ENCODE measurements at places on chromosomes 2 and 18. TPM values are rescaled to one million over a fixed set of nuclear protein-coding genes. Genes with fewer than 3 reads are reported as not detected.

- no peak for DNase-seq
Measured at GRCh38 chr2:160141419-160141818, 58.7 kb downstream of the ITGB6 start.

DNA sequence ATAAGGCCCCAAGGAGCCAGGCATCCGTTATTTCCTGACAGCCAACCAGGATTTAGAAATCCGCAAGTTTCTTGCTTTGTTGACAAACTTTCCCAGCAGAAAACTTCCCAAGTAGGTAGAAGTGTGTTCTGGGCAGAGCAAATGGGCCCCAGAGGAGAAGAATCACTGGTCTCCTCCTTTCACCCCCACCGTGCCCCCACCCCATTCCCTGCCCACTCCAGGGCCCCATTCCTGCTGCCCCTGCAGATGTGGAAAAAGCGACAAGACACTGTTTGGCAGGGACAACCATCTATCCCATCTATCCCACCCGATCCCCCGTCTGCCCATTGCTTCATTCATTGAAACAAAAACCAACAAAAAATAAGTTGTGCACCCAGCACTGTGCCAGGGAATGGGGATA lies 10.2 kb upstream of the FAHD2A start:
- no peak for DNase-seq

DNA sequence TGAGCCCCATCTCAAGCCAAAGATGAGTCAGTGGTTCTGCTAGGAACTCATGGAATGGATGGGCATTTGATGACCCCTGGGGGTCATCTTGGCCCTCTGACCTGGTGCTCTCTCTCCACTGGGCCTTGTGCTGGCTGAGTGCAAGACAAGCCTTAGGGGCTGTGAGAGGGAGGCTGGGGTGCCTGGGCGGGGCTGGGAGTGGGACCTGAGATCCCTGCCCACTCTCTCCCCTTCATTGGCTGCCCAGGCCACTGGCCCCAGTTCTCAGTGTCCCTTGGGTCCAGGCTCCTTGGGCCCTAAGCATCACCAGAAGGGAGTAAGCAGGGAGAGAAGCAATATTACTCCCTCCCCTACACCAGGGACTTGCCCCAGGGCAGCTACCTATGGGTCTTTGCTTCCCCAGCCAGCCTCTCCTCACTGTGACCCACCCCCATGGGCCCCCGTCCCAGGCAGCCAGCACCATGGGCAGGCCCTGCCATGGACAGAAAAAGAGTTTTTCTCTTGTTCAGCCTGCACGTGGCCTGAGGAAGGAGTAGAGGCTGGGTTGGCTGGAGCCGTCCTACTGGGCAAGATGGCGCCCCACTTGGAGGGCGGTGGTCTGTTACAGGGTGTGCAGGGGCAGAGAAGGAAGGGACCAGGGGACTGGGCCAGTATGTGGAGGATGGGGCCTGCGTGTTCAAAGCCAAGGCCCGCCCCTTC lies 33.6 kb downstream of the ATOH8 start:
- DNase-seq: no peak

GRCh38 chr2:234368861-234369261 lies 128.0 kb downstream of the ARL4C start:
- DNase-seq: peak; percentile 70

- DNase-seq: no peak
Measured at GRCh38 chr2:191151331-191151730, 537 bp upstream of the STAT4 start.

- peak; percentile 39 for DNase-seq
Measured at GRCh38 chr2:187689372-187689771, 135.1 kb upstream of the TFPI start.

DNA sequence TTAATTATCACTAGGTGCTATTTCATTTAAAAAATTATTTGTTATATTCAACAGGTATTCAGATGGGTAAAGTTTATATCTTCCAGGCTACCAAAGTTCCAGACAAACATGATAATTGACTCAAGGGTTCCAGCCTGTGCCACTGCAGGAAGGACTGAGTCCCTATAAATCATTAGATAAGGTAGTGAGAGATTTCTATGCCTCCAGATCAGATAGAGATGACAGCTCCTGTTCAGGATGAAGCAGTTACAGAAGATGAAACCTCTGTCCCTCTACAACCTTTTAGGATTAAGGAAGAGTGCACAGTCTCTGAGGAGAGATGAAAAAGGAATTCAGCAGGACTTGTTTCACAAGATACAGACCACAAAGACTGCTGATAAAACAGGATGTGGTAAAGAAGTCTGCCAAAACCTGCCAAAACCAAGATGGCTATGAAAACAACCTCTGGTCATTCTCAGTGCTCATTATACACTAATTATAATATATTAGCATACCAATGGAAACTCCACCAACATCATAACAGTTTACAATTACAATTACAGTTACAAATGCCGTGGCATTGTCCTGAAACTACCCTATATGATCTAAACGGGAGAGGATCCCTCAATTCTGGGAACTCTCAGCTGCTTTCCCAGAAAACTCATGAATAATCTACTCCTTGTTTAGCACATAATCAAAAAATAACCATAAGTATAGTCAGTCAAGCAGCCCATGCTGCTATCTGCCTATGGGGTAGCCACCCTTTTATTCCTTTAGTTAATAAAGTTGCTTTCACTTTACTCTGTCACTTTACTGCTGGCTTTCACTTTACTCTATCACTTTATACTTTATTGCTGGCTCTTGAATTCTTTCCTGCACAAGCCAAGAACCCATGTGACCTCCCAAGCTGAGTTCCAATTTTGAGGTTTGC lies 288.5 kb downstream of the PDE11A start:
- DNase-seq: no peak

GRCh38 chr2:105798595-105798994 lies 53.9 kb downstream of the NCK2 start:
- DNase-seq: no peak

Gene CDKL4
- 0.10 TPM for total RNA-seq

Gene DNAJC5G
- not detected for total RNA-seq
